ENCODE measurements at places on chromosomes 12 and 14. TPM values are rescaled to one million over a fixed set of nuclear protein-coding genes. Genes with fewer than 3 reads are reported as not detected.

The KLRC2 gene
- 0.42 TPM for polyA plus RNA-seq

The PLEKHA5 gene
- polyA plus RNA-seq = 45.5 TPM

- DNase-seq = no peak
These were observed 45.5 kb downstream of the TESC start for GRCh38 chr12:117053597-117054201.

DNA sequence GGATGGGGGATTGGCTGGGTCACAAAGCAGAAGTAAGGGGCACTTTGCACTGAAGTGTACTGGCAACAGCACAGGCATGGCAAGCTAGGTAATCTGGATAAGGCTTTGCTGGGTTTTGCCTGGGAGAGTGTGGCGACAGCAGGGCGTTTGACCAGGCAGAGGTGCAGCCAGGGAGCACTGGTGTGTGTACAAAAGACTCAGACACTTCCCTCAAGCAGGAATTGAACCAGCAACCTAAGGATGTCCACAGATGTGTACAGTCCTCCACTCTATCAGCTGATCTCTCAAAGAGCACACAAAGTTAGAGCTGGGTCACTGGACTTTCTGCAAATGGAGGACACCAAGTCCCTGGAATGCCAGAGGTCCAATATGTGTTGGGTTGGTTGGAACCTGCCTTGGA lies 15.4 kb upstream of the RNASE4 start:
- DNase-seq = no peak

DNA sequence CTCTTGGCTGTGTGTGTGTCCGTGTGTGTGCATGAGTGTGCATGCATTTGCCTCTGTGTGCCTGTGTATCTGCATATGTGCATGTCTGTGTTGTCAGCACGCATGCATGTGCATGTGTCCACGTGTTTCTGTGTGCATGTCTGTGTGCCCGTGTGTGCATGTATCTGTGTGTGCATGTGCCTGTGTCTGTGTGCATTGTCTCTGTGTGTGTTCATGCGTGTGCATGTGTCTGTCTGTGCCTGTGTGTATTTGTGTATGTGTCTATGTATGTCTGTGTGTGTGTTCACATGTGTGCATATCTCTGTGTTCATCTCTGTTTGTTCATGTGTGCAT lies 1.1 kb upstream of the GALNT9 start:
- no peak for DNase-seq

DNA sequence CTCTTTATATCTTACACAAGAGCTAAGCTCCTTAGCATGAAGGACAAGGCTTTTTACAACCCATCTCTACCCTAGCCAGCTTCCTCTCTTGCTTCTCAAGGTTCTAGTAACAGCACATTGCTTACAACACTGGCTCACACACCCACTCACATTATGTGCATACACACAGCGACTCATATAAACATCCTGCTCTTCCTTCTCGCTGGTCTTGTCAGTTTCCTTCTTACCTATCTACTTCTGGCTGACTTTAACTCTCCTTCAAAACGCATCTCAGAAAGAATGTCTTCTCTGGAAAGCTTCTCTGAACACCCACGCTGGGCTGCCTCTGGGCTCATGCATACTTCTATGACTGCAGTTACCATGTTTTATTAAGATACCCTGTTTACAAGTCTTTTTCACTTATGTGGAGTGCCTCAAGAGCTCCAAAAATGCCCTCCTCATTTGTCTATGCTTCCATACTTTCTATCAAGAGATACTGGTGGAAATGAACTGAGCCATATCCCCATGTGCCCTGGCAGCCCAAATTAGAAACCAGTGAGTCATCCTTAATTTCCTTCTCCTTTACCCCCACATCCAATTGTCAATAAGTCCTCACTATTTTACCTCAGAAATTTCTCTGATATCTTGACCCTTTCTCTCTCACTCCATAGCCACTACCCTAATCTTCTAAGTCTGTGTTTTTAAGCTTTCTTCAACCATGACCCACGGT lies 126.9 kb upstream of the KRAS start:
- no peak for DNase-seq

GRCh38 chr12:109948368-109948767 lies 47.8 kb downstream of the GIT2 start:
- no peak for DNase-seq

- no peak for DNase-seq
These were observed 35.0 kb downstream of the ZNF664 start for GRCh38 chr12:124007826-124008570.

- DNase-seq = no peak
These were observed 9.5 kb upstream of the IRF2BPL start for GRCh38 chr14:77037938-77038568.

- no peak for DNase-seq
These were observed 67.9 kb upstream of the ATF1 start for GRCh38 chr12:50695961-50696360.

- no peak for DNase-seq
These were observed 658.7 kb downstream of the SOX5 start for GRCh38 chr12:23290627-23291330.

GRCh38 chr12:105522166-105522825 lies 191.8 kb downstream of the C12orf75 start:
- DNase-seq = no peak

DNA sequence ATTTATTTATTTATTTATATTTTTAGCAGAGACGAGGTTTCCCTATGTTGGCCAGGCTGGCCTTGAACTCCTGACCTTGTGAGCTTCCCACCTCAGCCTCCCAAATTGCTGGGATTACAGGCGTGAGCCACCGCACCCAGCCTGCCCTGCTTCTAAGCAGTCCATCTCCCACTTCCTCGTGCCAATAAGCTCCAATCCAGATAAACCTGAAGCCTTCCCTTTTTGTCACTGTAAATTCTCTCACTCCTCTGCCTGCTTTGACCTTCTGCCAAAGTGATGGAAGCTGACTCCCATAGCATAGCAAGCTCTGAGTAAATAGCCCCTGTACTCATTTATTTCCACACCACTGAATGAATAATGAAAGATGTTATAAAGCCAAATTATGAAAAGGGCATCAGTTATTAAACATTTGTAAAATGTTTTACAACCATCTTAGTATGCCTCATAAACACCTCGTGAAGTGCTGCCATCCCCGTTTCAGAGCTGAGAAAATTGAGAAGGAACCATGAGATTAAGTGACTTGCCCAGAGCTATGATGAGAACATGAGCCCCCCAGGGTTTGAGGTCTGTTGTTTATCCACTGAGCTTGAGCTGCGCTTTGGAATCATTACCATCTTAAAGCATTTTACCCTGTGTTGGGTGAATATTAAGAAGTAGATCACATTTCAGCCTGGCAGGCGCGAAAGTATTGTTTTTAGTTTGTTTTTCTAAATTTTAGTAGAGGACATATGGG lies 30.4 kb downstream of the MANSC1 start:
- no peak for DNase-seq

The RD3L gene
- 0.25 TPM for polyA plus RNA-seq

DNA sequence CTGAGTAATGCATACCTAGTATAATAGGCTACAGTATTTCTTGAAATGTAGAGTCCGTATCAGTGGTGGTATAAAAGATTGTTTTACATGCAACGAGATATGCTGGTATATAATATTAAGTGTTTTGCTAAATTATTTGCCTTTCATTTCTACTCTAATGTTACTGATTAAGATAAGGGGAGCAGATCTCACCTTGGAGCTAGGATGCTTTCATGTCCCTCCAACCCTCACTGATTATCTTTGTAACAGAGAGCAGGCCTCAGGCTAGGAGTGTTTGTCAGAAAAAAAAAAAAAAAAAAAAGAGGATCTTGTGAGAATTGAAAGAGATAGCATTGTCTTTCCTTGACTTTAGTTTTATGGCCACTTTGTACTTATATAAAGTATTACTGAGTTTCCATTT lies 92.6 kb downstream of the PDE3A start:
- no peak for DNase-seq

- no peak for DNase-seq
These were observed 82.1 kb upstream of the SSTR1 start for GRCh38 chr14:38125481-38126037.

DNA sequence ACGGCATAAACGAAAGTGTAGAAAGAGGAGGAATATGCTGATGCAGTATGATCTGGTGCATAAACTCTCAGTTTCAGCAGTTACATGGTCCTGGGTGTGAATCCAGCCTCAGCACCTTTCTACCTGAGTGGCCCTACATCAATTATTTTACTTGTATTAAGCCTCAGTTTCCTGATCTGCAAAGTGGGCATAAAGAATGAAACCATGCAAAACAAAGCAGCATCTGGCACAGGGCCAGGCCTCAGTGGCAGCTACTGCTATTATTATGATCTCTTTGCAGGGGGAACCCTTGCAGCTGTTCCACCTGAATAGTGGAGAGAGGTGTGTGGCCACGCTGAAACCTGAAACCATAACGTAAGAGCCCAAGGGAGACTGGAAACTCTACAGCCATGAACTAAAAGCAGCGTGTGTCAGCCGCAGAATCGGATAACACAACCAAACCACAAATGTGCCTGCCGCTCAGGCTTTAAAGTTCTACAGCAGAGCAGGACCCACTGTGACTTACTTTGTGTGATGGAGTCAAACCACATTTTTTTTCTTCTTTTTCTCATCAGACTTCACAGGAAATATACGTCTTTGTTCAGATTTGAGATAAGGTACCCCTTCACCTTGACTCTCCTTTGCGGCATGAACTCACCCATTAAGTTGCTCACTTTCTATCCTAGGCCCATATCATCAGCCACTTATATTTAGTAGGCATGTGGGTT lies 29.2 kb upstream of the FOS start:
- DNase-seq = no peak

DNA sequence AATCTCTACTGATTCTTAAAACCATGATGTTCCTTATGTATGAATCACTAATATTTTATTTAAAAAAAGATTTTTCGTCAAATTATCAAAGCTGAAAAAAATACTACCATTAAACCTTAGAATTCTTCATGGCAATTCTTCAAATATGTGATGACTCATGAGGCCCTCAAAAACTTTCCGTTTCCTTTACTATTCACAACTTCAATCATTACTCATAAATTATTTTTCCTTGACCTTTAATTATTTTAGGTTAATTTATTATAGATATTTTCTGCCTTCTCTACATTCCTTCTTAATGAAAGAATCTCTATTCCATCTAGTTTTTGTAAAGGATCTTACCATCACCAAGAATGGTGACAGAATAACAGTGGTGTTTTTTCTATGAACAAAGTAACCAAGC lies 162.1 kb upstream of the SOX5 start:
- DNase-seq = no peak

DNA sequence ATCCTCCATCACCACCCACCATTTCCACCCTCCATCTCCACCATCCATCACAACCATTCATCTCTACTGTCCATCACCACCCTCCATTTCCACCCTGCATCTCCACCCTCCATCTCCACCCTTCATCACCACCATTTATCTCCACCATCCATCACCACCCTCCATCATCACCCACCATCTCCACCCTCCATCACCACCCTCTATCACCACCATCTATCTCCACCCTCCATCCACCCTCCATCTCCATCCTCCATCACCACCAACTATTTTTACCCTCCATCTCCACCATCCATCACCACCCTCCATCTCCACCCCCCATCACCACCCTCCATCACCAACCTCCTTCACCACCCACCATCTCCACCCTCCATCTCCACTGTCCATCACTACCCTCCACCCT lies 4.7 kb upstream of the CEP170B start:
- no peak for DNase-seq

DNA sequence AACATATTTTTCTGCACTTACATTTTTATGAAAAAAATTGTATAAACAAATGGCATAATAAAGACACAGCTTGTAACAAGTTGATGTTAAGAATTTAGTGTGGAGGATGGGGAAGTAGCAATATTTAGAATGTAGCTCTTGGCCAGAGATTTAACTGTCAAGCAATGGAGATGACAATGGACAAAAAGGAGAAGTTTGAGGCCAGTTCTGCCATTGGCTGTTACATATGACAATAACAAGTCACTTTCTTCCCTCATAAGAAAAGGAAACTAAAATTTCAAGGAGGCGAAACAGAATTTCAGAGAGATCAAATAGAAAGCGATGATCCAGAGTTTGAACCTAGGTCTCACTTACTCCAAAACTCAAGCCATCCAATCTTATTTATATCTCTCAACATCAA lies 122.8 kb upstream of the CCDC175 start:
- no peak for DNase-seq

DNA sequence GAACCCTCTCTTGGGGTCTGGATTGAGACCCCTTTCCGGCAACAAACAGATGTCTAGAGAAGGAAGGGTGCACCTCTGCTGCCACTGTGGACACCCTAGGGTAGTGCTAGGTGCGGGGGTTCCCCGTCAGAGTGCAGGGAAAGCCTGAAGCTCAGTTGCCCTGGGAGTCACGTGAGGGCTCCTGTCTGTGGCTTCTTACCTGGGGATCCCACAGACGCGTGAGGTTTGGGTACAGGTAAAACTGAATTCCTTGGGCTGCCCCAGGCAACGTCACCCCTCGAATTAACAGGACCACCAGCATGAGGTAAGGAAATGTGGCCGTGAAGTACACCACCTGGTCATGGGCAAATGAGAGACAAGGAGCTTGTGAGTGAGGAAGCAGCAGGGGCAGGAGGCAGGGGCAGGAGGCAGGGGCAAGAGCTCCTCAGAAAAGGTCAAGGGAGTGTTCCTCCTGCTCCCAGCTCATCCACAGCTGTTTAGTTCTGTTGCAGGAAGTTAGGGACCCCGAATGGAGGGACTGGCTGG lies 21.0 kb upstream of the SLC6A12 start:
- no peak for DNase-seq

The CIROP gene
- polyA plus RNA-seq = 0.06 TPM

GRCh38 chr14:72516936-72517700 lies 376.8 kb downstream of the DPF3 start:
- DNase-seq = peak; percentile 82

The NINJ2 gene
- polyA plus RNA-seq = 4.4 TPM

GRCh38 chr12:122474324-122474716 lies 26.4 kb downstream of the ZCCHC8 start:
- DNase-seq = no peak

- DNase-seq = no peak
These were observed 77.7 kb downstream of the SEC23A start for GRCh38 chr14:39025250-39025809.

The FAM181A gene
- 0.51 TPM for polyA plus RNA-seq

GRCh38 chr12:1812650-1813302 lies 7.6 kb upstream of the LRTM2 start:
- DNase-seq = no peak

GRCh38 chr12:30753233-30753632 lies 1.5 kb downstream of the CAPRIN2 start:
- no peak for DNase-seq

DNA sequence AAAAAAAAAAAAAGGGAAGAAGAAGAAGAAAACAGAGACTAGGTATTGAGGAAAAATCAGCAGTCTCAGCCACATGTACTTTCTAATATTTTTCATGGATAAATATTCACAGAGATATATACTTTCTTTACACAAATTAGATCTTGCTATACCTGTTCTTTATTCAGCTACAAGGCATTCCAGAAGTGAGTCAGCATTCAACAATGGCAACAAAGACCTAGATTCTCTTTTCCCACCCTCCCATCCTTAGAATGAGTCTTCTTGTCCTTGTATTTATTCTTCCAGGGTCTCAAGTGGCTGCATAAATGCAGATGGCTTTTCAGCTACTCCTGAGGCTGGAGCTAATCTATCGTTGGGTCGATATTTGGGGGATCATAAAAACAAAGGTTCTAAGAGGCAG lies 93.0 kb downstream of the NT5DC3 start:
- no peak for DNase-seq

The LGR5 gene
- polyA plus RNA-seq = 4.6 TPM

The PPP4R3A gene
- 98.0 TPM for polyA plus RNA-seq

All from right lung (tissue), 10 donors.